ENCODE measurements at places on chromosomes 6 and 20. TPM values are rescaled to one million over a fixed set of nuclear protein-coding genes. Genes with fewer than 3 reads are reported as not detected.

GRCh38 chr20:19397666-19398065 is 185.2 kb downstream of the SLC24A3 start:
- no peaks in the 10 kb centered on the region for H3K4me1 ChIP-seq
- no peaks in the 10 kb centered on the region for H3K27me3 ChIP-seq
- H3K4me3 ChIP-seq, result no peak overlapping the region
- DNase-seq, result no peak

DNA sequence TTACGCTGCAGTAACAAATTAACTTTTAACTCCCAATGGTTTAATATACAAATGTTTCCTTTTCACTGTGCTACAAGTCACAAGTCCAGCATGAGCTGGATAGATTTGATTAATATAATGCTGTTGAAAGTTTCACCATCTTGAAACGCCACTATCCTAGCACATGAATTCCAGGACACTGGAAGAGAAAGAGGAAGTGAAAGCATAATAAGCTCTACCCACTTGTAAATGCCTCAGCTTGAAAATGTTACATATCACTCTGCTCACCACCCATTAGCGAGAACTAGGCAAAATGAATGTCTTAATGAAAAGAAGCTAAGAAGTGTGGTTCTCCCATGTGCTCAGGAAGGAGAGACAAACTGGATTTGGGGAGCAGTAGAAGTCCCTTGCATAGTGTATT is 46.9 kb downstream of the PCSK2 start:
- no peak for DNase-seq
- H3K27ac ChIP-seq, result no peak overlapping the region
- no peaks in the 10 kb centered on the region for H3K27me3 ChIP-seq

GRCh38 chr20:36752582-36752981 is 6.7 kb upstream of the NDRG3 start:
- H3K27ac ChIP-seq, result no peak overlapping the region
- H3K36me3 ChIP-seq, result peaks cover 17% of the 10 kb centered on the region
- no peaks in the 10 kb centered on the region for H3K4me1 ChIP-seq
- no peaks in the 10 kb centered on the region for H3K27me3 ChIP-seq
- no peak for DNase-seq

DNA sequence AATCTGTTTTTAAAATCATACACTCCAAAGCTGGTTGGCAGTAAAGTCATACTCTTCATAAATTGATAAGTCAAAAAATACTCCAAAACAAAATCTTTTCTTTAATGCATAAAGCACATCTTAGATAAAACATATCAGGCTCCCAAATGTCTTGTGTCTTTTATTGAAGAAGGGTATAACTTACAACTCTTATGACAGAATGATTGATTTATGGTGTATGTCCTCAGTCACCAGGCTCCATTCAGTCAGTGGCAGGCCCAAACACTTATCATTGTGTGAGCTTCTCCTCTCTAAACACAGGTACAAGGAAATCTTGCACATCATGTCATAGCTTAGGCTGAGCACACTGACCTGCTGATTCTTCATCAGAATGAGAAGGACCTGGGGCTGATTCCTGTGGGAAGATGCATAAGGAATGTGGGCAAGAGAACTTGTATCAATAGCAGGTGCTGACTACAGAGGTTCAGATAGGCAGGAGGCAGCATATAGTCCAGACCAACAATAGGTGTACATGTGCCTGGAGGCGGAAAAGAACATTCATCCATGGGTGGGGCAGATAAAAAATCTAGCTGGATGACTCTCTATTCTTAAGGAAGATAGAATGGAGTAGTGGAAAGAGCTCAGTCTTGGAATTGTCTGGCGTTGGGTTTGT is 1.9 kb downstream of the CALHM5 start:
- H3K4me1 ChIP-seq, result no peaks in the 10 kb centered on the region
- H3K27ac ChIP-seq, result no peak overlapping the region
- no peaks in the 10 kb centered on the region for H3K27me3 ChIP-seq
- no peak for DNase-seq
- H3K4me3 ChIP-seq, result no peak overlapping the region

GRCh38 chr6:130935978-130936377 is 108.8 kb downstream of the SMLR1 start:
- H3K36me3 ChIP-seq, result no peaks in the 10 kb centered on the region
- H3K4me1 ChIP-seq, result peaks cover 7% of the 10 kb centered on the region

DNA sequence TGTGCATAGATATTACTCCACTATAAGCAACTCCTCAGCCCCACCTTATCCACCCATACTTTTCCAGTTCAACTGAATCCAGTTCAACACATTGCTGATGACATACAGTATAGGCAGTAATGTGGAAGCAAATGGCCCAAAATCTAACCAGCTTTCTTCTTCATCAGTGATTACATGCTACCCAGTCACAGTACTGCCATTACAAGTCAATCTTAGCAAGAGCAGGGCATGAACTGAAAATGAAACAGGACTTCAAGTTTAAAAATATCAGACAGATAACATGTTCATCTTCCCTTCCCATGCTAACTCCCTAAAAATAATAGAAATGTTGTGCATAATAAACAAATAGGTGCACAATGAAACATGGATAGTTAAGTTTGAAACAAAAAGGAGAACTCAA is 19.2 kb downstream of the RRAGD start:
- peak overlapping the region; percentile 8 for H3K27ac ChIP-seq
- no peaks in the 10 kb centered on the region for H3K27me3 ChIP-seq
- no peaks in the 10 kb centered on the region for H3K36me3 ChIP-seq
- no peak overlapping the region for H3K4me3 ChIP-seq
- no peaks in the 10 kb centered on the region for H3K4me1 ChIP-seq
- no peak for DNase-seq

DNA sequence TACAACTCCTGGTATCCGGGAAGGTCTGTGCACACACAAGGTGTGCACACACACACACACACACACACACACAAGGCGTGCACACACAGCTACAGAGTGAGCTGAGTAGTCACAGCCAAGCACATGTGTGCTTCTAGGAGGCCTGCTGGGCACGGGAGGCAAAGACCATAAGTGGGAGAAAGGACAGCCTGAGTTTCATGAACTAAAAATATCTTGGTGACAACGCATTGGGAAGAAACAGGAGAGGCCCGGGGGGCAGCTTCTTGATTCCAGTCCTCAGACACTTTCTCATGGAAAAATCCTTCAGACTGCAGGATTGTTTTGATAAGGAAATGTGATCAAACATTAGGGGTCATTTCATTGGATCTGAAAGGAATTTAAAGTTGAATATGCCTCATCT is 2.6 kb downstream of the TRAF3IP2 start:
- peak; percentile 61 for DNase-seq
- H3K27ac ChIP-seq, result peak overlapping the region; percentile 99
- no peak overlapping the region for H3K4me3 ChIP-seq
- H3K27me3 ChIP-seq, result no peaks in the 10 kb centered on the region
- H3K36me3 ChIP-seq, result no peaks in the 10 kb centered on the region

DNA sequence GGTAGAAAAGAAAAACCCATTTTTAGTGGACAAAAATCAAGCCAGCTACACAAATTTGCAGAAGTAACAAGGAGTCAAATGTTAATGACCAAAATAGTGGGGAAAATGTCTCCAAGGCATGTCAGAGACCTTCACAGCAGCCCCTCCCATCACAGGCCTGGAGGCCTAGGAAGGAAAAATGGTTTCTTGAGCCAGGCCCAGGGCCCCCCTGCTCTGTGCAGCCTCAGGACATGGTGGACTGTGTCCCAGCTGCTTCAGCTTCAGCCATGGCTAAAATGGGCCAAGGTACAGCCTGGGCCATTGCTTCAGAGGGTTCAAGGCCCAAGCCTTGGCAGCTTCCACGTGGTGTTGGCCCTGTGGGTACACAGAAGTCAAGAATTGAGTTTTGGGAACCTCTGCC is 82.5 kb upstream of the CLVS2 start:
- no peaks in the 10 kb centered on the region for H3K36me3 ChIP-seq
- H3K27ac ChIP-seq, result no peak overlapping the region
- no peak overlapping the region for H3K4me3 ChIP-seq
- no peak for DNase-seq
- H3K4me1 ChIP-seq, result no peaks in the 10 kb centered on the region

GRCh38 chr20:25470045-25470444 is 62.6 kb downstream of the GINS1 start:
- H3K36me3 ChIP-seq, result peaks cover 32% of the 10 kb centered on the region
- no peaks in the 10 kb centered on the region for H3K27me3 ChIP-seq
- H3K4me3 ChIP-seq, result no peak overlapping the region
- H3K27ac ChIP-seq, result no peak overlapping the region
- H3K4me1 ChIP-seq, result no peaks in the 10 kb centered on the region

GRCh38 chr6:140581601-140582000 is 1207.2 kb upstream of the CITED2 start:
- no peaks in the 10 kb centered on the region for H3K27me3 ChIP-seq
- H3K36me3 ChIP-seq, result no peaks in the 10 kb centered on the region
- no peak overlapping the region for H3K27ac ChIP-seq
- DNase-seq, result no peak
- no peak overlapping the region for H3K4me3 ChIP-seq

GRCh38 chr6:74409447-74409846 is 713.4 kb downstream of the CD109 start:
- no peak overlapping the region for H3K4me3 ChIP-seq
- H3K4me1 ChIP-seq, result no peaks in the 10 kb centered on the region
- H3K36me3 ChIP-seq, result no peaks in the 10 kb centered on the region
- no peak for DNase-seq
- no peaks in the 10 kb centered on the region for H3K27me3 ChIP-seq
- no peak overlapping the region for H3K27ac ChIP-seq

DNA sequence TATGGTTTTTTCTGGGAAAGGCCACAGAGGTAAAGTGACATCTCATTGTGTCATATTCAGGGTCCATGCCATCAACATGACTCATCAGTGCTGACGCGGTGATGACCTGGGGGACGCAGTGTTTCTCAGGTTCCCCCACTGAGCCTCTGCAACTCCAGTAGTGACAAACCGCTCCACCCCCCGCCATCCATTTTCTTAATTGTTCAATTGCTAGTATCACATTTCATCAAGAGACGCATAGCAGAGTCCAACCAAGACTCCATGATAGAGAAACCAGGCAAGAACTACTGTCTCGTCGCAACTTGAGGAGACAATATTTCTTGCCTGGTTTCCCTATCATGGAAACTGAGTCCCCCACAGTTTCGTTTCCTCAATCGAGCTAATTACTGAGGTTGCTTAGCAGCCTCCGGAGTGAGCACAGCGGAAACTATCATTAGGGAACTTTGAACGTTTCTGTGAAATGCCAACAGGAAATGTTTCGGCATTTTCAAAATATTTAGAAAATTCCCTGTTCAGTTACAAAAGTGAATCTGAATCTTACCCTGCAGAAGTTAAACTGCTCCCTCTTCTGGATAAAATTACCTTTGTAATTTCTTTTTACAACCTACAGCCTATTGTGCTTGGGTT is 12.2 kb upstream of the SERPINB1 start:
- no peak overlapping the region for H3K27ac ChIP-seq
- DNase-seq, result peak; percentile 77
- no peaks in the 10 kb centered on the region for H3K27me3 ChIP-seq
- peaks cover 10% of the 10 kb centered on the region for H3K4me1 ChIP-seq
- H3K4me3 ChIP-seq, result no peak overlapping the region

DNA sequence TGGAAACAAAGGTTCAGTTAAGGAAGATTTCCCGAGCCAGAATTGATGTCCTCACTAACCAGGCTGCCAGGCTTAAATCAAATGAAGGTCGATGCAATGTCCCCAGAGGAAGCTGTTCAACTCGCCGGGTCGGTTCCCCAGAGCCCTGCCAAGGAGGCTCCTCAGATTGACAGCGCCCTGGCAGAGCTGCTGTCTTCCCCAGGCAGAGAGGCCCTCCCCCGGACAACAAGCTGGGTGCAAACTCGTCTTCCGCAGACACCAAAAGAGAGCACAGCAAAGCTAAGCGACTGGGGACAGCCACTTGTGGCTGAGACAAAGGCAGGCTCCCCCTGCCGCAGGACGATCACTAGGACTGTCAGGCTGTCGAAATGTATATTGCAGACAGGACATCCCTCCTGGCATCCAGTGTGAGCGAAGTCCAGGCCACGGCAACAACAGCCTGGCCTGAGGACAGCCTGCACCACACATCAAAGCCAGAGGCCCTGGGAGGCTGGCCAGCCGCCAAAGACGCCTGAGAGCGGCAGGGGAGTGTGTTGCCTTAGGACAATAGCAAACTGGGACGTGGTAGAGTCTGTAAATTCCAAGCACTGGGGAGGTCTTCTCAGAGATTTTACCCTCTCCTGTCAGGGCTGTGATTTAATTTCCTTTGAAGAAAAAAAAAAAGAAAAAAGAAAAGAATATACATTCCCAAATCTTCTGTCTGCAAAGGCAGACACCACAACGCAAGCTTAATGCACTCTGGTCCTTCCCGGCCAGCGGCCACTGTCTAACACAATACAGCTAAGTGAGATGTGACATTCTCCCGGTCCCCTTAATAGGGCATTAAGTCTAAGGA is 99.1 kb downstream of the HIVEP2 start:
- H3K4me3 ChIP-seq, result no peak overlapping the region
- no peaks in the 10 kb centered on the region for H3K36me3 ChIP-seq
- H3K27me3 ChIP-seq, result no peaks in the 10 kb centered on the region
- peak overlapping the region; percentile 85 for H3K27ac ChIP-seq
- H3K4me1 ChIP-seq, result peaks cover 37% of the 10 kb centered on the region

DNA sequence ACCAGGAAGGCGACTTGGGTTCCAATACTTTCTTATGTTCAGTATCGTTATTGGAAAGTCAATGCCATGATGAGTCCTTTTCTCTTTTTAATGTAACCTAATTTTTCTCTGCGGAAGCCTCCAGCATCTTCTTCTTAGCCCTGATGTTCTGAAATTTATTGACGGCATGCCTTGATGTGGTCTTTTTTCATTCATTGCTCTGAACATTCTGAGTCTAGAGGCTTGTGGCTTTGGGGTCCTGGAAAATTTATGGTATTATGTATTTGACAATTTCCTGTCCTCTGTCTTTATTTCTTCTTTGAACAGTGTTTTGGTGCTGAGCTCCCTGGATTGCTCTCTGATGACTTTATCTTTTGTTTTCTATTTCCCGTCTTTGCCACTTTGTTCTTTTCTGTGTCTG is 28.7 kb upstream of the MAS1 start:
- no peaks in the 10 kb centered on the region for H3K36me3 ChIP-seq
- no peak overlapping the region for H3K4me3 ChIP-seq

GRCh38 chr20:47484303-47484702 is 17.4 kb upstream of the NCOA3 start:
- no peaks in the 10 kb centered on the region for H3K36me3 ChIP-seq
- no peak overlapping the region for H3K27ac ChIP-seq
- no peak for DNase-seq
- no peaks in the 10 kb centered on the region for H3K27me3 ChIP-seq

DNA sequence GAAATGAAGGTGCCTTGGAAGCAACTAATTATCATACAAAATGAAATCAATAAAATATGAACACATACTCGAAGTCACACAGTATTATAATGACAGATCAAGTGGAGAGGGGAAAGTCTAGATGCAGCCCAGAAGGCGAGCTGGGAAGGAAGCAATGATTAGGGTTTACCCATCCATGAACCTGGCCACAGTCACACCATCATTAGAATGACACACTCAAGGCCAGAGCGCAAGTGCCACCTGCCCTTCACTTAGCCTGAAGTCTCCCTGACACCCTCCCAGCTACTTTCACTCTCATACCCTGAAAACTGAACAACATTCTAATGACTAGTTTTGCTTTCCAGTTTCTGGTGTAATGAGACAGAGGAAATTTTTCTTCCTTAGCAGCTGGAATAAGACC is 302.8 kb upstream of the JARID2 start:
- no peaks in the 10 kb centered on the region for H3K4me1 ChIP-seq
- H3K36me3 ChIP-seq, result no peaks in the 10 kb centered on the region
- no peaks in the 10 kb centered on the region for H3K27me3 ChIP-seq
- no peak for DNase-seq
- H3K27ac ChIP-seq, result no peak overlapping the region

MCM8 gene
- total RNA-seq, result 9.4 TPM

GNAS gene
- total RNA-seq, result 1,319 TPM

GJA1 gene
- total RNA-seq, result 6.8 TPM

CTSZ gene
- total RNA-seq, result 71.3 TPM

Measured in cardiac muscle cell (in vitro differentiated cells and primary cell).